ENCODE measurements at places on chromosomes 16 and 17. TPM values are rescaled to one million over a fixed set of nuclear protein-coding genes. Genes with fewer than 3 reads are reported as not detected.

DNA sequence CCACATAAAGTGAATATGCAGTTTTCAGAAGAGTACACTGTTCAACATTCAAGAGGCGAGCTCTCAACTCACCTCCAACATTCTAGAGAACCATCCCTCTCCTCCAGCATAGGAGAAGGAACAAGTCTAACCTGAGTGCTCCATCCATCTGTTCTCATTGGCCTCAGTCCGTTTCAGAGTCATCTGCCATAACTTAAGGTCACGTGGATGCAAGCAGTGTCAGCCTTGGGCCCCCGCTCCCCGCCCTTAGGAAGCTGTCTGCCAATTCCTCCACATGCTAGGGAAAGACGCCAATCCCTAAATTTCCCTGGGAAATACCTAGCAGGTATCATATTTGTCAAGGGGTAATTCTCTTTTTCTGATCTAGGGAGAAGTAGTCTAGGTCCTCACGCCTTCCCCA, 21.4 kb downstream of the MARVELD3 start:
- no peak for DNase-seq

- no peak for DNase-seq
These were observed 7.6 kb upstream of the CBFB start for GRCh38 chr16:67021321-67021720.

DNA sequence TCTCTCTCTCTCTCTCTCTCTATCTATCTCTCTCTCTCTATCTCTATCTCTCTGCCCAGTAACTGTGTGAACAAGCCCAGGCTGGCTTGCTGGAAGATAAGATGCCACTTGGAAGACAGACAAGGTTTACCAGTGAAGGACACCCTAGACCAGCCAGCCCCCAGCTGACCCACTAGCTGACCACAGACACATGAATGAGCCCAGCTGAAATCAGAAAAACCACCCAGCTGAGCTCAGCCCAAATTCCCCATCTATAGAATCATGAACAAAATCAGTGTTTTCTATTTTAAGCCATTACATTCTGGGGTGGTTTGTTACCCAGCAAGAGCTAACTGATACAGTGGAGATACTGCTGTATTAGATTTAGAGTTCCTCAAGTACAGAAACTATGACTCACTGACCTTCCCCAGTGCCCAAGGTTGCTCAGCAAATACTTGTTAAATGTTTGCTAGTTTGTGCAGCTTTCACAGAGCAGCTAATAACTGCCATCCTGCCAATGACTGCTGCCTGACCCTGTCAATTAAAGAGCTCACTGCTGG, 18.0 kb downstream of the EMP2 start:
- no peak for DNase-seq

DNA sequence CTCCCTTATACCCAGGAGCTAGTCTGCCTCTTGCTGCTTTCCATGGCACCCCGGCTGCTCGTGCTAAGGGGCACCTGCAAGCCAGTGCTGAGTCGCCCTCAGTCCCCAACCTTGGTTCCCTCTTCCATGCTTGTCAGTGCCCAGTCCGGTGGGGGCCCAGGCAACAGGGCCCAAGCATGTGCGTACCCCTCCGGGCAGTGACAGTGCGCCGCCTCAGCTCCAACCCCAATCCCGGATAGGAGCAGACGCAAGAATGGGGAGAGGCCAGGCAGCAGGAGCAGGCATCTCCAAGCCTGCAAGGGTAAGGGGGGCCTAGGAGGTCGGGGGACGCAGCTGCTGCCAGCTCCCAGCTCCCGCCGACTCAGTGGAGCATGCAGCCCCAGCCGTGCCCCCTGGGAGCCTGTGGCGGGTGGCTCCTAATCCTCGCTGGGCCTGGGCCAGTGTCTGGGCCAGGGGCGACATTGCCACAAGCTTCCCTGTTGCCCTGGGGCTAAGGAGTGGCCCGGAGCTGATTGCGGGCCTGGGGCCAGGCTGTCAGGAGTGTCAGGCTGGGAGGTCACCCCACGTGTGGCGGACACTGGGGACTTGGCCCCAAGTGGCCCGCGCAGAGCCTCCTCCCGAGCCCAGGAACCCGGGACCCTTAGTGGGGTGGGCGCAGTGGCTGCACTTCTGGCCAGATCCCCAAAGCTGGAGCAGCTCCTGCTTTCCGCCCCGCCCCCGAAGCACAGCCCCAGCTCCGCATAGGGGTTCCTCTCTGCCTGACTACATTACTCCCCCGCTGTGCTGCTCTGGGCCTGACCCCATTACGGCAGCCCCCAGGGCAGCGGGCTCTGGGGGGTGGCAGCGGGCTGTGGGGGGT, 9.8 kb downstream of the CPD start:
- DNase-seq, result no peak

- peak; percentile 30 for DNase-seq
These were observed 15.3 kb downstream of the SGCA start for GRCh38 chr17:50181144-50181543.

Gene GLIS2
- 37.3 TPM for total RNA-seq
